CD8-positive, alpha-beta memory T cell (primary cell): ENCODE measurements at places on chromosomes 5 and 9. TPM values are rescaled to one million over a fixed set of nuclear protein-coding genes. Genes with fewer than 3 reads are reported as not detected.

DNA sequence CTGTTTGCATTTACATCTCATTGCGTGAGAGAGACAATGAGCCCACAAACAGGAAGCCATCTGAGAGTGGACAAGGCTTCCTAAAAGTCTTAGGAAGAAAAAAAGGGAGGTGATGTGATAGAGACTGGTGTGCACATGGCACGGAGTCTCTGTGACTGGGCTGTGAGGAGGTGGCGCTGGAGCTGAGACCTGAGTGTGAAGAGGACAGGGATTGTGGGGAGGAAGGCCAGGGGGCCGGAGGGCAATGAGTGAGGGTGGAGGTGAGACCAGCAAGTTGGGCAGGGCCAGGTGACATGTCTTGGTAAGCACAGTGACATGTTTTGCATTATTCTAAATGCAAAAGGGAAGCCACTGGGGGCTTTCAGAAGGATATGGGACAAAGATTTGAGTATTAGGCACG, 45.0 kb downstream of the TSPAN17 start:
- peaks cover 12% of the 10 kb centered on the region for H3K27me3 ChIP-seq
- no peak for DNase-seq
- H3K36me3 ChIP-seq: no peaks in the 10 kb centered on the region

GRCh38 chr5:152246401-152246800, 158.7 kb downstream of the NMUR2 start:
- no peaks in the 10 kb centered on the region for H3K4me1 ChIP-seq
- H3K36me3 ChIP-seq: no peaks in the 10 kb centered on the region
- H3K27me3 ChIP-seq: no peaks in the 10 kb centered on the region

- H3K27me3 ChIP-seq: no peaks in the 10 kb centered on the region
- no peak overlapping the region for H3K27ac ChIP-seq
- H3K4me1 ChIP-seq: no peaks in the 10 kb centered on the region
- no peak overlapping the region for H3K4me3 ChIP-seq
- DNase-seq: no peak
Measured at GRCh38 chr9:86079865-86080469, 19.4 kb downstream of the GOLM1 start.

GRCh38 chr5:95697781-95698681, 15.2 kb upstream of the SPATA9 start:
- no peak for DNase-seq
- H3K4me1 ChIP-seq: no peaks in the 10 kb centered on the region
- no peaks in the 10 kb centered on the region for H3K27me3 ChIP-seq
- no peak overlapping the region for H3K4me3 ChIP-seq
- H3K36me3 ChIP-seq: no peaks in the 10 kb centered on the region

The PCDHB2 gene
- not detected for total RNA-seq
